ENCODE measurements at places on chromosomes 2 and 18.

GRCh38 chr2:207621501-207622039, 3.6 kb downstream of the METTL21A start:
- DNase-seq, result no peak

DNA sequence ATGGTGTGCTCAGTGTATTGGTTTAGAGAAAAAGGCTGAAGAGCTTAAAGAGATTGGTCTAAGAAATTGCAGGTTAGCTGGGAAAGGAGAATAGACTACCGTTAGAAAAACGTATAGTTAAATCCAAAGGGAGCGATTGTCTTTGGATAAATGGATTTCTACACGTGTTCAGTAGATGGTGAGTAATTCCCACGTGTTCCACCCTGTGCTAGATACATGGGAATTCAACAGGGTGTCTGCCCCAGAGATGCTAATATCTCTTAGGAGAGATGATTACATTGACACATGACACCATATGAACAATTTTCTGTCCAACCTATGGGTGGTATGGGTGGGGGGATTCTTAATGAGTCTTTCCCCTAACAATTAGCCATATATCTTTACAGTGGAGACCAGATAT, 99.8 kb downstream of the TDRD15 start:
- DNase-seq, result no peak

- DNase-seq, result no peak
These were observed 76.6 kb downstream of the EMX1 start for GRCh38 chr2:72993933-72994280.

DNA sequence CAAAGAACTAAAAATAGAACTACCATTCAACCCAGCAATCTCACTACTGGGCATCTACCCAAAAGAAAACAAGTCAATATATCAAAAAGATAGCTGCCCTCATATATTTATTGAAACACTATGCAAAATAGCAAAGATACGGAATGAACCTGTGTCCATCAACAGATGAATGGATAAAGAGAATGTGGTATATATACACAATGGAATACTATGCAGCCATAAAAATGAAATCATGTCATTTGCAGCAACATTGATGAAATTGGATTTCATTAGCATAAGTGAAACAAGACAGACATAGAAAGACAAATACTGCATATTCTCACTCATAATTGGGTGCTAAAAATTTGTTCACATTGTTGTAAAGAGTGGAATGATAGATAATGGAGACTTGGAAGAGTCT, 16.2 kb upstream of the LDAH start:
- DNase-seq, result no peak

- no peak for DNase-seq
These were observed 151.0 kb downstream of the HDAC4 start for GRCh38 chr2:239249776-239250175.

DNA sequence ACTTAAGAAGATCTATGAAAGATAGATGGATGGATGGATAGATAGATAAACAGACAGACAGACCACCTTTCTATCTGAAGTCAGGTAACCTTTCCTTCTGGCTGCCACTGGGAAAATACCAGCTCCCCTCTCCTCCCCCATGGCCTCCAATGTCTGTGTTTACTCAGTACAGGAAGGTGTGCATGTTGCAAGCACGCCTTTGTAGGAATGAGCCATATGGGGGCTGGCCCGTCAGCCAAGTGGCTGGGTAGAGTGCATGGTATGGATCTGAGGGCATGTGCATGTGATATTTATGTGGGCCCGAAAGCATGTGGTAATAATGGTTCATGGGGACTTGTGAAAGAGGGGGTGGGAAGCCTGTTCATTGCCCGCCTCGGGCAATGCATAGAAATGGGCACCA, 109.2 kb upstream of the FZD7 start:
- DNase-seq, result no peak

DNA sequence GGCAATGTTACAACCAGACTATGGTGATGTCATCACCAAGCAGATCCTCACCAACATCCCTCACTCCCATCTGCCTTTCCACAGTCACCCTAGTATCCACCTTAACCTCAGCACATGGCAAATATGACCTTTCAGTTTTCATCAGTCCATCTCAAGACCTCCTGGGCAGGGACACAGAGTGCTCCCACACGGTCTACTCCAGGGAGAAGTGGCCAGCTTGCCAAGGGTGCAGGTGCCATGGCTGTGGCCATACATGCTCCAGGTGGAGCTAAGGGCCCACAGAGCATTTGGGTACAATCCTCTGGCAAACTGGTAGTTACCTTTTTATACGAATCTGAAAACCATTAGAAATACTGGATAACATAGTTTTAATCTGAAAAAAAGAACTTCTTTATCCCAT, 453.1 kb downstream of the ADCYAP1 start:
- no peak for DNase-seq

GRCh38 chr2:129645335-129645734, 334.1 kb upstream of the RAB6C start:
- DNase-seq, result no peak

GRCh38 chr2:86400321-86400720, 40.9 kb upstream of the KDM3A start:
- DNase-seq, result no peak

- no peak for DNase-seq
These were observed 1.0 kb upstream of the PEX13 start for GRCh38 chr2:61016392-61017002.

- DNase-seq, result no peak
These were observed 816 bp downstream of the GALNT14 start for GRCh38 chr2:31137211-31138036.

GRCh38 chr2:209761566-209761965, 10.1 kb upstream of the UNC80 start:
- no peak for DNase-seq

DNA sequence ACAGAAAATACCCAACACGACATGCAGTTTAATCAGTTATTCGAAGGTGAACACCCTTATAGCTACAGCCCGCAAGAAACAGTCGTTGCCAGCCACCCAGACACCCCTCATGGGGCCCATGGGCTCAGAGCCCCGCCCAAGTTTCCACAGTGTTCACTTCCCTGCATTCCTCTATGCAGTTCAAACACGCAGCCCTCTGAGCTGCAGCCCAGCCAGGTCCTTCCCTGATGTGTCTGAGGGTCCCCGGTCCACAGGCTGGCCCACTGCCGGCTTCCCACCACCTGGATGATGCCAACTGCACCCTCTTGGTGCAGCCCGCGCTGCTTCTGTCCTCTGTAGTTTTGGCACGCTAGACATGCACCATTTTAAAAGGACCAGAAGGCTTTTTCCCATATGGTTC, 87.4 kb downstream of the ZNF516 start:
- no peak for DNase-seq

GRCh38 chr2:21486445-21486844, 362.7 kb downstream of the TDRD15 start:
- no peak for DNase-seq

GRCh38 chr2:194270648-194271047, 1386.4 kb upstream of the SLC39A10 start:
- no peak for DNase-seq

DNA sequence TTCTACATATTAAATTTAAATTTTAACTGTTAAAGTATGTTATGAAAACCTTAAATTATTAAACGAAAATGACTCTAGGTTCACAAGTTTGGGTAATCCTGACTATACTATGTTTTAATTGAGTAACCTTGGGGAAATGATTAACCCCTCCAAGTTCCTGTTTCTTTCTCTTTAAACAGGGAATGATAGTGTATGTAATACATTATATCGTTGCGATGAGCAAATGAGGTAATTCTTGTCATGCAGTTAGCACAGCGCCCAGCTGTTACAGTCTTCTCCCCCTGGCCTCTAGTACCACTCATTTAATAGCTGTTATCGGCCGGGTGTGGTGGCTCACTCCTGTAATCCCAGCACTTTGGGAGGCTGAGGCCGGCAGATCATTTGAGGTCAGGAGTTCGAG, 80.4 kb downstream of the MTA3 start:
- no peak for DNase-seq

DNA sequence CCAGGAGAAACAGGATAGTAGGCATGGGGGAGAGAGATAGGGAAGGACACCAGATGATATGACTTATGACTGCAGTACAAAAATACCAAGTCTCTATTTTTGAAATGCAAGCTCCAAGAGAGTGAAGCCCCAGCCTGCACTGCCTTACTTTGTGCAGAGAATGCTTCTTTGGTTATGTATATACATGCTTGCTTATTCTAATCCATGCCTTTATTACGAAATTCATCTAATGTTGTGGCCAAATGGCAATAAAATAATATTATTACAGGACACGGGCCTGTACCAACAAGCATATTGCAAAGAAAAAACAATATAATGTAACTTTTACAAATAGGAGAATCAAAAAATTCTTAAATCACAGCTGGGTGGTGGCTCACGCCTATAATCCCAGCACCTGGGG, 110.8 kb downstream of the BCL11A start:
- DNase-seq, result no peak

GRCh38 chr2:209451209-209451834, 27.5 kb downstream of the MAP2 start:
- no peak for DNase-seq

DNA sequence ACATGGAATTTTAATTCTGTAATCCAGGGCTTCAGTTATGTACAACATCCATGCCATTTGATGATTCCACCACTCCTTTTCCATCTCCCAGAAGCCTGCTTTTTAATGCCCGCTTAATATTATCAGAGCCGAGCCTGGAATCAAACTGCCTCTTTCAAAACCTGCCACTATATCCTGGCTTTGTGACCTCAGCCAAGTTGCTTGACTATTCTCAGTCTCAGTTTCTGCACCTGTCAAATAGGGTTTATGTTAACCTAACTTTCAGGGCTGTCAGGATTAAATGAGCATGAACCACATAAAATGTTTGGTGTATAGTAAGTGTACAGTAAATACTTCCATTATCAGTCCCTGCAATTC, 108.7 kb downstream of the XRCC5 start:
- DNase-seq, result no peak

GRCh38 chr2:46339676-46340459, 42.7 kb downstream of the EPAS1 start:
- no peak for DNase-seq

- DNase-seq, result no peak
These were observed 108.5 kb downstream of the VAPA start for GRCh38 chr18:10022365-10022764.

GRCh38 chr2:101466426-101466825, 8.5 kb downstream of the RFX8 start:
- DNase-seq, result no peak
